ENCODE measurements at places on chromosomes 7 and 10.

DNA sequence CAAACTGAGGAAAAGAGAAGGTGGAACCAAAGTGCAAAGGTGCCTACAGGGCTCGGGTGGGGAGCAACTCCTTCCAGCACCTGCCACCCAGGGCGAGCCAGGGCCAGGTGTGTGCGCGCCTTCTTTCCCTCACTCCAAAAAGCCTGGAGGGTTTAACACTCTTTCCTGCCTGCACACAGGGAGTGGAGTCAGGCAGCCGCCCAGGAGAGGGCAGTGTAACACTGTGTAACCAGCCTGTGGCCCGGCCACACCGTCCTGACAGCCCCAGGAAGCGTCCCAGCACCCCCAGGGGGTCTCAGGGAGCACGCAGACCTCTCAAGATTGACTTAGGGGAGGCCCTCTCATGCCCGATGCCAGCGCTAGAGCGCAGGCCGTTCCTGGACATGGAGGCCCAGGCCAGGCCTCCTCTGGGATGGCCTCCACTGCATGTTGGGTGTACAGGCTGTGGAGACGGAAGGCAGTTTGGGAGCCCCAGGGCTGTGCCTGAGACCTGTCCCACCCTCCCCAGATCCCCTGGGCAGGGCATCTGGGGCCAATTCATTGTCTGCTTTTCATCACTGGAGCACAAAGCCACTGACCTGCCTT lies 13.4 kb downstream of the BRI3 start:
- DNase-seq, result peak; percentile 89

GRCh38 chr10:128220021-128220420 lies 93.8 kb upstream of the MKI67 start:
- no peak for DNase-seq

DNA sequence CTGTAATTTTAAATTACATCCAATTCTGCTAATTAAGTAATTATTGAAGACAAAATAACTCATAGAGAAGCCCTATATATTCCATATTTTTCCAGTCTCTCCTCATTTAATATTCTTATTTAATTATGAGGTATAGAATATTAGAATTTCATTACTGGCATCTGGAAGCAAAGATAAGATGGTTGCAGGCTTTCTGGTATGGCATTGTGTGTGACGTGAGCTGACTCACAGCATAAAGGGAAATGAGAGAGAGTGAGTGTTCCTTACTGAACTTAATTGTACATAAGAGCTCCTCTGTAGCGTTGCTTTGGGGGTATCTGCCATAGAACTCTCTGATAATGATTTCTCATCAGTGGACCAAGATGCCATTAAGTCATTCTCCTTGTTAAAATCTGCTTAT lies 127.4 kb upstream of the TEX47 start:
- no peak for DNase-seq

- DNase-seq, result no peak
Measured at GRCh38 chr7:51029701-51030191, 247.1 kb upstream of the GRB10 start.

- no peak for DNase-seq
Measured at GRCh38 chr10:103295374-103296015, 18.6 kb downstream of the INA start.

DNA sequence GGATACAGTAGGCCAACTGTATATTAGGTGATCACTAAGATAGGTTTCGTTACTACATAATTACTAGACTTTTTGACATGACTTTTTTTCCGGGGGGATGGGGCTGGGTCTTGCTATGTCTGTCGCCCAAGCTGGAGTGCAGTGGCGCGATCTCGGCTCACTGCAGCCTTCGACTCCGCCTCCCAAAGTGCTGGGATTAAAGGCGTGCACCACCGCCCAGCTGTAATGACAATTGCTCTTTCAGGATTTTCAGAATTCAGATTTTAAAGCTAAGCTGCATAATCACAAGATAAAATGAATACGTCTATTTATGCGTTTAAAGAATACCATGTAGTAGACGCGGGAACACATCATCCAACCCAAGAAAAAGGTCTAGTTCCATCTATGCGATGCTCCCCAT lies 982 bp downstream of the IDI1 start:
- DNase-seq, result no peak

DNA sequence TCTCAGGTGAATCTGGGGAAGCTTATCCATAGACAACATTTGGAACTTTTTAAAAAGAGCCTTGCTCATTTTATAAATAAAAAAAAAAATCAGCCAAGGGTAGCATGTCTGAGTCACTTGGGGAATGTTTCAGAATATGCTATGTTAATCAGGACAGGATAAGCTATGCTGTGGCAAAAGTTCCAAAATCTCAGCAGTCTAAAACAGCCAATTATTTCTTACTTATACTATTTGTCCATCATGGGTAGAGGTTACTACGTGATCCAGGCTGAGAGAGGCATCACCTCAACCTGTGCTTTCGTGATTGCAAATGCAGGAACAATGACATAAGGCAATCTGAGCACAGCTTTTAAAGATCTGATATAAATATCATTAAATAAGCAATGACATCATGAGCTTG lies 6.5 kb downstream of the SLC13A1 start:
- DNase-seq, result no peak

DNA sequence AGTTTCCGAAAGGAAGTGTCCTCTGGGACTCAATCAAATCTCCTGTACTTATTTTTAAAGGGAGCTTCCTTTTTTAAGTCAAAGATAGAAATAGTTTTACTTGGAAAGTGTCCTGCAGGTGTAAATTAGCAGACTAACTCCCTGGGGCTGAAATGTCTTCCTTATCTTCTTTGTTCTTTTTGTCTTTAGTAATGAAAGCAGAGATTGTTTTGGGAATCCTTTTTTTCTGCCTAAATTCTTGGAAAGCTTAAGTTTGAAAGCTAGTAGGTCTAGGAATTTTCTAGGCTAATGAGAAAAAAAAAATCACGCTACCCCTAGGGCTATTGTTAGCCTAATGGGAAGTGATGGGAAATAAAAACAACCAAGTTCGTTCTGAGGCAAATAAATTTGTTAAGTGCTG lies 139.1 kb upstream of the CSTF2T start:
- DNase-seq, result no peak

GRCh38 chr7:27141923-27142579 lies 1.4 kb downstream of the HOXA5 start:
- peak; percentile 67 for DNase-seq

GRCh38 chr7:79968077-79968648 lies 166.5 kb upstream of the GNAI1 start:
- DNase-seq, result no peak

- no peak for DNase-seq
Measured at GRCh38 chr7:6613706-6614105, 1.7 kb upstream of the ZNF853 start.

GRCh38 chr10:24771943-24772694 lies 48.4 kb upstream of the ARHGAP21 start:
- no peak for DNase-seq

GRCh38 chr7:140509789-140510188 lies 30.5 kb upstream of the MKRN1 start:
- no peak for DNase-seq

GRCh38 chr10:110425684-110426293 lies 71.9 kb upstream of the DUSP5 start:
- DNase-seq, result no peak

GRCh38 chr10:120943542-120943941 lies 92.4 kb downstream of the WDR11 start:
- no peak for DNase-seq

DNA sequence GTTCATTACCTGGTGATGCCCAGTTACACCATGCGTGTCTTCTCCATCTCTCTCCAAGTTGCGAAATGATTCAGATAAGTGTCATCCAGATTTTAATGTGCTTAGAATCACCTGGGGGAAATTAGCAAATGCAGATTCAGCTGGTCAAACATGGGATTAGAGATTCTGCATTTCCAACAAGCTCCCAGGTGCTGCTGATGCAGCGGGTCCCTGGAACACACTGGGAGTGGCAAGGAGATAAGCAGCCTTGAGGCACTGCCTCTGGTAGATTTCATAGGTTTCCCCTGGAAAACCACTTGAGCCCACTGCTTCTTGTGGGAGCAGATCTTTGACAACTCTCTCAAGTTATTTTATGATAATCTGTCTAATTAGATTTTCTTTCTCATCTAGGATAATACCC lies 196.0 kb upstream of the C7orf33 start:
- no peak for DNase-seq

GRCh38 chr7:52584041-52584440 lies 451.4 kb upstream of the POM121L12 start:
- DNase-seq, result no peak

DNA sequence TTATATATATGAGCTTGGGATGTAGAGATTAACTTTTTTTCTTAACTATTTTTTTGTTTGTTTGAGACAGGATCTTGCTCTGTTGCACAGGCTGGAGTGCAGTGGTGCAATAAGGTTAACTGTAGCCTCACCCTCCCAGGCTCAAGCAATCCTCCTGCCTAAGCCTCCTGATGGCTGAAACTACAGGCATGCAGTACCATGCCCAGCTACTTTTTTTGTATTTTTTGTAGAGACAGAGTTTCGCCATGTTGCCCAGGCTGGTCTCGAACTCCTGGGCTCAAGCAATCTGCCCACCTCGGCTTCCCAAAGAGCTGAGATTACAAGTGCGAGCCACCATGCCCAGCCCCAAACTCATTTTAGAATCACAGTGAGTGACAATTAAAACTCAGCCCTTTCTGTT lies 105.2 kb downstream of the CUBN start:
- no peak for DNase-seq

GRCh38 chr10:22339761-22340328 lies 5.5 kb upstream of the SPAG6 start:
- DNase-seq, result no peak

DNA sequence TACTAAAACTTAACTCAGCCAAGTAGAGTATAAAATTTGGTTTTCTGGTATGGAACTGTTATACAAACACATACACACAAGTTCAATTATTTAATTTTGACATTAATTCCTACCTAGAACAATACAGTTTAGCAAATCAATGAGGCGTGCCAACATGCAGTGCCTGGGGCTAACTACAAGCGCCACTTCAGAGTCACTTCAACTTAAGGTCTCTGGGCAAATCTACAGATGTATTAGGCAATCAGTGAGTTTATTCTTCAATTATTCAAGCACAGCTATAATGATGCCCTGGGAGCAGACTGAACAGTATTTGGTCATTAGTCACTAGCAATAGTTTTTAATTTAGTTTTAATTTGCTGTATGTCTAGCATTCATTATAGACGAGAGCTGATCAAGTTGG lies 51.6 kb downstream of the HIBADH start:
- no peak for DNase-seq

DNA sequence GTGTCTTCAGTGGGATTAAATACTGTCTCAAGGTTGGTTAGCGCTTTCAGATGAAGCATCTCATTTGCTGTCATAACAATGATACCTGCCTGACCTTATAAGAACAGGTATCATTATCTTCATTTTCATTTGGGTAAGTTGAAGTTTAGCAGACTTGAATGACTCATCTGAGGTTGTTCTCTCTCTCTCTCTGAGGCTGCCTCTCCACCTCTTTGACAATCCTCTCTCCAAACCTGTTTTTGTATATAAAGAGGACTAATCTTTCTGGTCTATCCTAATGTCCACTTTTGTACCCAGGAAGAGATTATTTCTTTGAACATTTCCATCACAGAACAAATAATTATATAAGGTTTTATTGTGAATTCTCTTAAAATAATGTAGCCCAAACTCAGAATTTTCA lies 291.4 kb downstream of the KLF6 start:
- no peak for DNase-seq

DNA sequence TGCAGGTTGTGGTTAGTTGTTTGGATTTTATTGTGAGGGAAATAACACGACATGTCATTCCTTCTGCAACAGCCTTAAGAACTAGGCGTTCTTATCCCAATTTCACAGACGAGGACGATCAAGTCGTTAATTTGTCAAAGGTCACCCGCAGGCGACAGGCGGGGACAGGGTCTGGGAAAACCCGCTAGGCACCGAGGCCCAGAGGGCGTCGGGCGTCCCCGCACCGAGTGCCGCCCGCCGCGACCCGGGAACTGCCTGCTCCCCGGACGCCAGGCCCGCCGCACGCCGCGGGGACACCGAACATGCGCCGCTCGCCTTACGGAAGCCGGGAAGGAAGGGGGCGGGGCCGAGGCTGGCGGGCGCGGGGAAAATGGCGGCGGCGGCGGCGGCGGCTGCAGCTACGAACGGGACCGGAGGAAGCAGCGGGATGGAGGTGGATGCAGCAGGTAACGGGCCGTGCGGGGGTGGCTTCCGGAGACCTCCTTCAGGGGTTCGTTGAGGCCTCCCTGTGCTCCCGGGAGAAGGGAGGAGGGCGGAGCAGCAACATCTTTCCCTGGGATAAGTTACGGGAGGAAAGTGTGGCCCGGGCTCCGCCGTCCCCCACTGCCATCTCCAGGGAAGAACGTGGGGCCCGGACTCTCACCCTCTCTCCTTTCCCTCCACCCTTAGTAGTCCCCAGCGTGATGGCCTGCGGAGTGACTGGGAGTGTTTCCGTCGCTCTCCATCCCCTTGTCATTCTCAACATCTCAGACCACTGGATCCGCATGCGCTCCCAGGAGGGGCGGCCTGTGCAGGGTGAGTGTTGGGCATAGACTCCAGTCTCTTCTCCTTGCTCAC lies at the start of gene COPS6:
COPS6 (plus strand) TSS at position 349 of the 837 bp plus-strand sequence; CDS start at position 371, 22 bp downstream.
- DNase-seq, result peak; percentile 78

DNA sequence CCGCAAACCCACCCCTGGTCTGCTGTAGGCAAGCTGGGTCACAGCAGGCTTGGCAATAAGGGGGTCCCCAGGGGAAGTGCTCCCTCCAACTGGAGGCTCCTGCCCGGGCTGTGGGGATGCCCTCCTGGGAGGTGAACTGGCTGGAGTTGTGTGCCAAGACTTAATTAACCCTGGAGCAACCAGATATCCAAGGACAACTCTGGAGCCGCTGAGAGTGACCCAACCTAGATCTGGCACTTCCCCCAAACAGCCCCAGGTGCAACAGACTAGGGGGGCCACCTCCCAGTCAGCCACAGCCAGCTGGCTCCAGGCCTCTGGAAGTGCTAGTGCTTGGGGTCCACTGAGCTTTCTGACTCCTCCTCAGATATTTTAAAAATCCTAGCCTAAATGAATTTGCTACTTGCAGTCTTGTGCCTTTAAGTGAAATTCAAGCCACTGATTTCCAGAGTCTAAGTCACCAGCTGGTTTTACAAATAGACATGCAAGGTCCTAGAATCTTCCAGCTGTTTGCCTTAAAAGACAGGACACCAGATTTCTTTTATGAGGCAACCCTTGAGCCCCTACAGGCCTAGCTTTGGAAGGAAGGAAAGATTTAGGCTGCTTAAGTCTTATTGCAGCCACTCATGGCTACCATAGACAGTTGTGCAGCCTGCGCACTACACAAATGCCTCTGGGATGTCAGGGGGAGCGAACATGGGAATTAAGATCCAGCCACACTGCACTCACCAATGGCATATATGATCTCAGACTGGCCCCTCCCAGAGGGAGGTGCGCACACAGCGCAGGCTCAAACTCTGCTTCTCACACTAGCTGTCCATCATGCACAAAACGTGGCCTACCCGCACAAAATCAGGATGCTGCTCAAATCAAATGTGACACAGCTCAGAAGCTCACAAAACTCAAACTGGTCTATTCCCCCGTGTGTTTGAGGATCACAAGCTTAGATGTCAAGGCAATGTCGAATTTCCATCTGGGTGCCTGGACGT lies 42.6 kb upstream of the MYL10 start:
- no peak for DNase-seq

DNA sequence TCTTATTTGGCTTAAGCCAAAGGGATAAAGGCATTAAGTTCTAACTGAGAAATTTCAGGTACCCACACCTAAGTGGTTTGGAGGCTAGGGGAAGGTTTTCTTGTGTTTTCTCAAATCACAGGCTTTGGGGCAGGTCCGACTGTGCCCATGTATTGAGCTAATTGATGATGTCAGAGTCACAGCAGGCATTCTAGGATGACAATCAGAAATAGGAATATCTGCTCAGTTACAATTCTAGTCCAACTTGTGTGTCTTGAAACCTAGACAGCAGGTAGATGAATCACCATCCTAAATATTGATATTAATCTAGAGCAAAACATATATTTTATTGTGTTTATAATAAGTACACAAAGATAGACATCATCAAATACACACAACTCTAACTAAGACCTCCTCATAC lies 2.3 kb upstream of the FHIP2A start:
- no peak for DNase-seq

Measured in H9 (cell line).